ENCODE measurements at places on chromosomes 6 and 20.

GRCh38 chr6:32807020-32807580 is 9.7 kb downstream of the HLA-DOB start:
- DNase-seq, result no peak

- no peak for DNase-seq
Measured at GRCh38 chr6:43997345-43997677, 129.9 kb downstream of the MRPL14 start.

DNA sequence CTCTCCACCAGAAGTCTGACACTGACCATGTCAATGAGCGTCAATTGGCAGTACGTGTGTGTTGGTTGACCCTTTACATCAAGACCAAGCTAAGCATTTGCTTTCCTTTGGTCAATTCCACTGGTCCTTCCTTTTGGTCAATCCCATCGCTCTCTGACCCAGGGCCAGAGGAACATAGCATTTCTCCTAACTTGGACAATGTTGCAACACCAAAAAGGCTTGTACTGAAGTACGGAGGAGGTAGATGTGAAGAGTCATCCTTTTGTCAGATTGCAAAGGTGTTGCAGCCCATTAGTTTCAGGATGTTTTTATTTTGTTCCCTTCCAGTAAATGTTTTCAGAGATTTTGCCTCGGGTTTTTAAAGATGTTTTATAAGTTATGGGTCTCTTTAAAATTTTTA is 24.6 kb downstream of the EDN1 start:
- no peak for DNase-seq

- DNase-seq, result no peak
Measured at GRCh38 chr20:50646483-50646996, 44.8 kb downstream of the RIPOR3 start.

- DNase-seq, result peak; percentile 61
Measured at GRCh38 chr6:125191916-125192609, 38.5 kb downstream of the TPD52L1 start.
